GOT3 (cell line): ENCODE measurements at places on chromosomes 4 and X.

DNA sequence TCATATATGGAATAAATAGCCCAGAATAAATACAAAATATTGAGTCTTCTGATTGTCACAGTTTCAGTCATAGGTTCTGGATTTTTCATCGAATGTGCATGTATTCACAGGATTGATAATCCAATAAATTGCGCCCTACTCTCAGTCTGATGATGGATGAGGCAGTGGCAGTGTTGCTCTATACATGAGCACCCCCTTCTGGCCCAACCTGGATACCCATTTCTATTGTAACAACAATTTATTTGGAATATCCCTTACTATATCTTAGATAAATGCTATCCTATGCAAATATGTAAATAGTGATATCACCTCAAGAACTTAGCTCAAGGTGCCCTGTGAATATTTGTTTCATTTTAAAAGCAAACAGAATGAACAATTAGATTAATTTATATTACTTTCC, 733.7 kb upstream of the PABPC4L start:
- no peak for DNase-seq

DNA sequence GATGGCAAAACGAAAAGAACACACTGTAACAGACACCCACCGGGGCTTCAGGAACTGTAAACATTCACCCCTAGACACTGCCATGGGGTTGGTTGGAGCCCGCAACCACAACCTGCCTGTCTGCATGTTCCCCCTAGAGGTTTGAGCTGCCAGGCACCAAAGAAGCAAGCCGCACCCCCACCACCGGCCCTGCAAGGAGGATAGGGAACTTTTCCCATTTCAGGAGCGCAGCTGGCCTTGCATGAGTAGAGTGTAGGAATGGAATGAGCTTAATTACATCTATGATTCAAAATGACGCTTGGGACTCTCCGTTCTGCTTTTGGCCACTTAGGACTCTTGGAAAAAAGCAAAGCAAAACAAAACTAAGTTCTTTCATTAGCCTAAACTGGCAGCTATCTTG, 243.6 kb upstream of the CTSO start:
- DNase-seq: no peak

GRCh38 chr4:144873226-144873990, 224.6 kb downstream of the ANAPC10 start:
- no peak for DNase-seq

- DNase-seq: no peak
Observed at GRCh38 chrX:40462795-40463194, 118.0 kb upstream of the ATP6AP2 start.

- DNase-seq: no peak
Observed at GRCh38 chr4:100545427-100545826, 27.6 kb upstream of the EMCN start.

- DNase-seq: no peak
Observed at GRCh38 chrX:10028283-10029104, 61.3 kb downstream of the CLDN34 start.

DNA sequence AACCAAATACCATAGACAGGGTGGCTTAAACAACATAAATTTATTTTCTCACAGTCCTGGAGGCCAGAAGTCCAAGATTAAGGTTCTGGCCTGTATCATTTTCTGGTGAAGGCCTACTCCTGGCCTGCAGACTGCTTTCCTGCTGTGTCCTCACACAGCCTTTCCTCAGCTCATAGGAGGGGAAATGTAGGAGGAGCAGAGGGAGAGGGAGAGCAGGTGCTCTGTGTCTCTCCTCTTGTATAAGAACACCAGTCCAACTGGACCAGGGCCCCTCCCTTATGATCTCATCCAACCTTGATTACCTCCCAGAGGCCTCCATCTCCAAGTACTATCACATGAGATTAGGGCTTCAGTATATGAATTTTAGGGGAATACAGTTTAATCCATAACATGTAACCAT, 34.3 kb downstream of the RAPGEF2 start:
- DNase-seq: no peak

GRCh38 chr4:89752932-89753598, 83.9 kb downstream of the SNCA start:
- DNase-seq: peak; percentile 43

DNA sequence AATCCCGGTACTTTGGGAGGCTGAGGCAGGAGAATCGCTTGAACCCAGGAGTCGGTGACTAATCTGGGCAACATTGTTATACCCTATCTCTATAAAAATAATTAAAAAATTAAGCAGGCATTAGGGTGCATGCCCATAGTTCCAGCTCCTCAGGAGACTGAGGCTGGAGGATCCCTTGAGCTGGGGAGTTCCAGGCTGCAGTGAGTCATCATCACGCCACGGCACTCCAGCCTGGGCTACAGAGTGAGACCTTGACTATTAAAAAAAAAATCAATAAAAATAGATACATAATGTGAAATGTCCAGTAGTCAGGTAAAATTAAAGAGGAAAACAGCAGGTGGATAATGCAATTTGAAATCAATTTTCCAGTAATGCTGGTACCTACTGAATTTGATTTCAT, 14.6 kb downstream of the ADGRL3 start:
- no peak for DNase-seq

GRCh38 chrX:139141370-139141769, 389.2 kb upstream of the F9 start:
- no peak for DNase-seq

DNA sequence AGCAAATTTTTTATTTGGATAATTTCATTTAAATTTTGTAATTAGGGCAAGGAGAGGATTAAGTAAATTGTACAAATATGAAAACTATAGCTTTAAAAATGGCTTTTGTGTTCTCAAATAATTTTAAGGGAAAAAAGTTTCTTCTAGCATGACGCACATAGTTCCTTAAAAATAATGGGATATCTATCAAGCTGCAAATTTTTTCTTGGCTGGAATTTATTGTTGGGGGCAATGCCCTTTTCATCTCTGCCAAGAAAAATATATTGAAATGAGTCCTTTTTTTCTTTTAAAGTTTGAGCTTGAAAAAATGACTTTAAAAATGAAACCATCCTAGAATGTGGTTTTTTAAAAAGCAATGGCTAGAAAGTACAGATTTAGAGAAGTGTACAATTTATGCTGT, 154.4 kb upstream of the UGT8 start:
- DNase-seq: no peak

- no peak for DNase-seq
Observed at GRCh38 chr4:156347412-156348075, 393.9 kb upstream of the CTSO start.

GRCh38 chr4:182582245-182582644, 334.9 kb downstream of the DCTD start:
- DNase-seq: no peak

- DNase-seq: no peak
Observed at GRCh38 chr4:130689181-130689580, 1593.2 kb downstream of the C4orf33 start.

GRCh38 chrX:110389570-110389969, 30.9 kb downstream of the RTL9 start:
- DNase-seq: no peak

- no peak for DNase-seq
Observed at GRCh38 chr4:68416591-68416990, 30.7 kb upstream of the TMPRSS11E start.

DNA sequence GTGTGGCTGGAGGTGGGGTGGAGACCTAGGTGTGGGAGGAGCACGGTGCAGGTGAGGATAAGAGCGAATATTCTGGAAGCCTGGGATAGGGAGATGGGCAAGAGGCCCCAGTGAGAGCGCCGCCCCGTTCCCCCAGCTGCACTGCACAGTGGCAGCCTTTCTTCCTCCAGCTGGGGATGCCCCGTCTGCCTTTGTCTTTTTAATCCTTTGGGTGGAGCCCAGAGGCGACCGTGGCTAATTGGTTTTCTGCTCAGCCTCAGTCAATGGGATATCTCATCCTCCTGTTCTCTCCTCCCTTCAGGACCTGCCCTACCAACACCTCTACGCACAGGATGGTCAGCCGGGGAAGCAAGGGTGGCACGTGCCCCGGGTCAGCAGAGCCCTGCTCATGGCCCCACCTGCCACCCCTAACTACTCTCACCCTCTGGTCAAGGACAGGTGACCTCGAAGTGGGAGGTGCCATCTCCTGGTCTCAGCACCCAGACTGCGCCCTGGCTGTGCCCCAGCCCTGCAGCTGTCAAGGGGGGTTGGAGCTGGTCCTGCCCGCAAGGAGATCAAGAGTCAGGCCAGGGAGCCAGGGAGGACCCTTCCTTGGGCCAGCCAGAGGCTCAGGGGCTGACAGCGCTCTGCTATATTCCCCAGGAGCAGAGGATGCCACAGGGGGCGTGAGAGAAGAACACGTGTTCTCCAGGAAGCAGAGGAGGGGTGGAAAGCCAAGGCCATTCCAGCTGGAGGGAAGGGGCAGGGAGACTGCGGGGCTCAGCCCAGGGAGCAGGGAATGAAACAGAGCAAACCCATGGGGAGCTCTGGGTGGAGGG, 64.0 kb downstream of the ADRA2C start:
- DNase-seq: no peak

DNA sequence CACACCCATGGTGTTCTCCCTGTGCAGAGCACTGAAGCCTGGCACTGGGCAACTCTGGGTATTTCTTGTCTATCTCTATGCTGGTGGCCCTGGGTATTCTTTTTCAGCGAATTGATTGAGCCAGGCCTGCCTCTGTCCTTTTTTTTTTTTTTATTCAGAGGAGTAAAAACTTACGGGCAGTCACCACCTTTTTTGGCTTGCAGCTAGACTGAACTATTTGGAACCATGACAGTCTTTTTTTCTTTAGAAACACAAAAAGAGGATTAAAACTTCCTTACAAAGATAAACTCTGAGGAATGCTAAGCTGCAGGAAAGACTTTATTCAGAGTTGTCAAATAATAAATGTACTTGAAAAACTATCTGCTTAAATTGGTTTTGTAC, 119.2 kb upstream of the STIM2 start:
- DNase-seq: no peak

DNA sequence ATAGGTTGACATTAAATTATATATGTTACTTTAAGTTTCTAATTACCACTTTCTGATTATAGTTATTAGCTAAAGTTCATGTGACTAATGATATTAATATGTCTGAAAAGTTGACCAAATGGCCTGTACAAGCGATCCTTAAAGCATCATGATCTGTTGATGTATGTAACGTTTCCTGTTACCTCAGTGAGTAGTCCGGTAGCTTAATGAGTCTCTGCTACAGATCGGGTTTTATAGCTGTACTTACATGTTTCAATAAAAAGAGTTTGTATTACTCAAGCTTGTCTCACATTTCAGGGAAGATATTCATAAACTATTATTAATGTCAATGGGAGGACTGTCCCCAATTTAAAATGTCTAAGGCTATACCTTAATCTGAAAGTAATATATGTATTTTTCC, 246.3 kb downstream of the PPP3CA start:
- no peak for DNase-seq

DNA sequence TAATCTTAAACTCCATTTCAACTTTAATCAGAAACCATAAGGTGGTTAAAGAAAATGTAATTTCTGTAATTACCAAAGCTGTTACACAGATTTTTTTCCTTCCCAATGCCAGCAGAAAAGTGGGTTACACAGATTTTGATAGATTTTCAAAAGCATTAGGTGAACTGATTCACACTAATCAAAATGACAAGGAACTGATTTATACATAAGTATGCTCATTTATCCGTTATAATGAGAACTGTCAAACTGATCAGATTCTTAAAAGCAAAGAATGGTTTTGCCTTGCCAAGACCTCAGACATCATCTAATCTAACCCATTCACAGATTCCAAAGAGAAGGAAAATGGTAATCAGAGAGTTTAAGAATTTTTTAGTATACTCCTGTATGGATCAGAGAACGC, 5.2 kb downstream of the UGDH start:
- no peak for DNase-seq

- no peak for DNase-seq
Observed at GRCh38 chr4:114271031-114271430, 291.6 kb upstream of the ARSJ start.

DNA sequence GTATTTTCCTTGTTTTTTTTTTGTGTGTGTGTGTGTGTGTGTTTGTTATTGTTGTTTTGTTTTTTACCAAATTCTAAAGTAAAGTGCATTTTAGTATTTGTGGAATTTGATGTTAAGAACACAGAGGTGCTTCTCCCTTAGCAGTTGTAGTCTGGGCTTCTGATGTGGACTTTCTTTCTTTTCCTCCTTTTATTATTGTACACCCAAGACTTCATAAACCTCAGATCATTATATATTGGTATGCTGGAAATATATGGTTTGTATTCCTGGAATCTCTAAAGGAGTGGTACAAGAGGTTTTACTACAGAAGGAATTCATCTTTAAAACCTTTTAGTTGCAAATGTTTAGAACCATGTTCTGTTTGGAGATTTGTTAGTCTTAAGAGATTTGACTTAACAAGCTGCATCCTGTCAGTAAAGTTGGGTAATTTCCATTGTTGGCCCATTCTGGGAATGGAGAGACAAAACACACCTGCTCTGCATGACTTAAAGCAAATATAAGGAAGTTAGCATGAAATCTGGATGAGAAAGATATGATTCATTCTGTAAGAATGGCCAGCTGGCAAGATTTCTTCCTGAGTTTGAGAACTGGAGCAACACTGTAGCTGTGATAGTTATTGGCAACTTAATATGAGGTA, 64.0 kb downstream of the SMAD1 start:
- DNase-seq: no peak
